Tibial nerve (tissue), 4 donors: ENCODE measurements at places on chromosomes 13 and 19. TPM values are rescaled to one million over a fixed set of nuclear protein-coding genes. Genes with fewer than 3 reads are reported as not detected.

- DNase-seq, result no peak
Measured at GRCh38 chr19:1307755-1308303, 22.2 kb downstream of the EFNA2 start.

DNA sequence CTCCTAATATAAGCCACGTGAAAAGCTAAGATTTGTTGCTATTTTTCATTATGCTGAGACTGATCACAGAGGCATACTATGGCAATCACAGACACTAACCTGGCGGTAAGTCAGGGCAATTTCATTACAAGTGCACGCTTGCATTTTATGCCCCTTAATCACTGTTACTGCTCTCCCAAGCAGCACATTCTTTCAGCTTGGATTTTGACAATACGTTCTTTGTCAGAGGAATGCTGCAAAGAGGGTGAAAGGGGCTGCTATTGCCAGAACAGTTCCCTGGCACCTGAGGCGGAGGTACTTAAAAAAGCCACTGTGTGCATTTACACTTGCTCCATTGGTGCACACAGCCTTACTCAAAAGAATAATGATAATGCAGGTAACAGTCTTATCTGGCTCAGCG is 346.6 kb downstream of the RFC3 start:
- no peak for DNase-seq

DNA sequence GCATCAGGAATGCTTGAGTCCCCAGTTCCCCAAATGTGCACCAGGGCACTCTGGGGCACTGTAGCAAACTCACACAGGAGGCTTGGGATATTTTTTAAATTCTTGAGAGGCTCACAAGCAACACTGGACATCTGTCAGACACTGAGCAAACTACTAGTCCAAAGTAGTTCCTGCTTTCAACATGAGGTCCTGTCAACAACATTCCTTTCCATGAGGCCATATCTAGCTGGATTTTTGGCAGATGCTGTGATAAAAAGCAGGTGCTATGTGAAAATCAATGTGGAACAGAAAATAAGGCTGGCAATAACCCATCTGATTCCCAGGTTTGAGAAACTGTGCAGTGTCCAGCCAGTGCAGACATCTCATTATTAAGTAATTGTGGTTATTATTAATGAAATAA is 50.5 kb downstream of the STARD13 start:
- DNase-seq, result no peak

DNA sequence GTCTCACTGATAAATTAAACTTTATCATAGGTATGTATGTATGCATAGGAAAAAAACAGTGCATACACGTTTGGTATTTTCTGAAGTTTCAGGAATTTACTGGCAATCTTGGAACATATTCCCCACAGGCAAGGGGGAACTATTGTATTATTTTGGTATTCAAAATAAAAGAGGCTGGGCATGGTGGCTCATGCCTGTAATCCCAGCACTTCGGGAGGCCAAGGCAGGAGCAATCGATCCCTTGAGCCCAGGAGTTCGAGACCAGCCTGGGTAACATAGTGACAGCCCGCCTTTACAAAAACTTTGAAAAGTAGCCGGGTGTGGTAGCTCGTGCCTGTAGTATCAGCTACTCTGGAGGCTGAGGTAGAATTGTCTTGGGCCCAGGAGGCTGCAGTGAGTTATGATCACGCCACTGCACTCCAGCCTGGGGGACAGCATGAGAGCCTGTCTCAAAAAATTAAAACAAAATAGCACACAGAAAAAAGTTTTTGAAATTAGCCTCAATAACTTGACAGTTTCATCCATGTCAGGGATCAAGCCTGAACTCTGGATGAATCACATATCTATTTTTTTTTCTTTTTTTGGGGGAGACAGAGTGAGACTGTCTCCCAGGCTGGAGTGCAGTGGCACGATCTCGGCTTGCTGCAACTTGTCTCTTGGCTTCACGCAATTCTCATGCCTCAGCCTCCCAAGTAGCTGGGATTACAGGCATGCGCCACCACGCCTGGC is 29.1 kb upstream of the HOMER3 start:
- no peak for DNase-seq

DNA sequence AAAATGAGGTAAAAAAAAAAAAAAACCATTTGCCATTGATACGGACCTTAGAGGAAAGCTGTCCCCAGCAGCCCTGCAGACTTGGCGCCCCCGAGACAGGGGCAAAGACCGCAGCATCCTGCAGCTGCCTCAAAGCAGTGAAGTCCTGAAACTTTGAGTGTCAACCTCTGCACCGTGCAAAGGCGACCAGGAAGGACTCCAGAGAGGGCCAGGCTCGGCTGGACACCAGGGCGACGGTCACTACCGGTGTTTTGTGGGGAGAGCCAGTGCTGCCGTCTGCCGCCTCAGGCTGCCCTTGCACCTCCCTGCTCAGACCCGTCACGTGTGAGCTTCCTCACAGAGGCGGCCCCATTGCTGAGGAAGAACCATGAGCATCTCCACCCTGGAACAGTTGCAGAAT is 146.7 kb upstream of the SPACA7 start:
- DNase-seq, result no peak

DNA sequence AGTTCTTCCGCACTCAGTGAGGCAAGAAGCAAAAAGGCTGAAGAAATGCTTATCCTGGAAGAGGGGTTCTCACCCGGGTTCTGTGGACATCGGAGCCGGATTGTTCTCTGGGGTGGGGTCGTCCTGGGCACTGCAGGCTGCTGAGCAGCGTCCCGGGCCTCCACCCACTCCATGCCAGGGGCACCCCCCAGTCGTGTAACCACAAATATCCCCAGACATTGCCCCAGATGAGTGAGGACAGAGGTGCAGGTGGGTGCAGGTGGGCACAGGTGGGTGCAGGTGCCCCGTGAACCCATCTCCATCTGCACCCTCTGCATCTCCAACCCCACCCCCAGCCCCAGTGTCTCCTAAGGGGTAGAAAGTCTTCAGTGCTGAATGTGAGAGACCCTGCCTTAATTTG is 67.5 kb downstream of the GNG7 start:
- no peak for DNase-seq

DNA sequence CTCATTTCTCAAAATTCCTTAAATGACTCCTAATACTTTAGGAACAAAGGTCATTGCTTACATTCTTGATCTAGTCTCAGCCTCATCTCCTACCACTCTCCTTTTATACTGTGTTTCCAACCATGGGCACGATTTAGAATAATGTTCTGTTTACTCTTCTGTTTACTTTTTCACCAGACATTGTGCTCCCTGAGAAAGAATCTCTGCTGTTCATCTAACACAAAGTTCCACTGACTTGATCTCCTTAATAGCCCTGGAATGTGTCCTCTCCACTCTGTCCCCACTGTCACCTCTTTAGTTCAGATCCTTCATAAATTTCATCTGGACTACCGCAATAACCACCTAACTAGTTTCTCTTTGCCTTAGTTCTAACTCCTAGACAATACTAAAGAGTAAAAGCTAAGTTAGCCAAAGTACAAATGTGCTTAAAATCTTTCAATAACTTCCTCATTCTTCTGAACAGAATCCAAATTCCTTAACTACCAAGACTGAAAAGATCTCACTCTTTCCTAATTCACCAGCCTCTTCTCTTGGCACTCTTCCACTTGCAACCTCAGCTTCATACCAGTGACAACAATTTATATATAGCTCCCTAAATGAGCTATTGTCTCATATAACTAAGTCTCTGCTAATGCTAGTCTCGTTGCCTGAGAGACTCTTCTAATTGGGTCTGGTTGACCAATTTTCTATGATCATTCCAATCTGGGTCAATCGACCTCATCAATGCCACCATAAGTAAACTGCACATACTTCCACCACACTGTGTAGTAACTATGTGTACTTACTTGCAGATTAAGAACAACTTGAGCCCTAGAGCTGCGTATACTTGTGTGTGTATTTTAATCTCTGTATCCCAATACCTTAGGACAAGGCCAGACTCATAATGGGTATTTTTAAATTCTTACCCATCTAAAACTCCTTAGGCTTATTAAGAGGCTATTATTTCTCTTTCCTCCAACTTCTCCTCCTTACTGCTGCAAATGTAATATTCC is 179.9 kb downstream of the VWA8 start:
- no peak for DNase-seq

GRCh38 chr19:16252459-16253205 is 54.9 kb downstream of the AP1M1 start:
- DNase-seq, result no peak

GRCh38 chr19:17138937-17139598 is 63.5 kb downstream of the MYO9B start:
- no peak for DNase-seq

DNA sequence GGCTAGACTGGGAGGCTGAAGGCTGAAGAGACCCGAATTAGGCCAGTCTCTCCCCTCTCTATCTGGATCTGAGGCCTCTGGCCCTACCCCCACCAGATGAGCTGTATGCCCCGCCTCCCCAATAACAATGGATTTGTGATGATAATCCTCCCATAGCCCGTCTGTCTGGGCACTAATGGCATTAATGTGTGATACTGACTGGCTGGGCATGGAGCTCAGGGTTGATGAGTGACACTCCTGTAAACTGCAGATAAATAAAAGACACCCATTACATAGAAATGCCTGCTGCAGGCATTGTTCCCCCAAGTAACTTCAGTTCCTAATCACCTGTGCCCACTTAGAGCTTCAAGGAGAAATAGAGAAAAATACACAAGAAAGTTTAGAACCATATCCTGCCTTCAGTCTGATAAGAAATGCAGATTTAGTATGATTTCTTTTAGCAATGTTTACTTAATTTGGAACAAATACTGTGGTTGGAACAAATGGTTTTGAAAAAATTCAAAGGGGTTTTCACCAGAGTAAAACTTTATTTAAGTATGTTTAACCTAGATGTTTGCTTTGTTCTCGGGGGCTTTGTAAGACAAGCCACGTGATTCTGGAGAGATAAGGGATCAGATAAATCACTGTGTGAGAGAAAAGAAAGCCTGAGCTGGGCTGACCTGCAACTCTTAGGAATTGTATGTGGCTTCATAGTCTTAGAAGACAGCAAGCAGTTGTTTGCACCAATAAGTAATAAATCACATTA is 60.3 kb downstream of the TNFRSF19 start:
- DNase-seq, result no peak

- DNase-seq, result peak; percentile 74
Measured at GRCh38 chr19:45016388-45017314, 15.4 kb downstream of the RELB start.

DNA sequence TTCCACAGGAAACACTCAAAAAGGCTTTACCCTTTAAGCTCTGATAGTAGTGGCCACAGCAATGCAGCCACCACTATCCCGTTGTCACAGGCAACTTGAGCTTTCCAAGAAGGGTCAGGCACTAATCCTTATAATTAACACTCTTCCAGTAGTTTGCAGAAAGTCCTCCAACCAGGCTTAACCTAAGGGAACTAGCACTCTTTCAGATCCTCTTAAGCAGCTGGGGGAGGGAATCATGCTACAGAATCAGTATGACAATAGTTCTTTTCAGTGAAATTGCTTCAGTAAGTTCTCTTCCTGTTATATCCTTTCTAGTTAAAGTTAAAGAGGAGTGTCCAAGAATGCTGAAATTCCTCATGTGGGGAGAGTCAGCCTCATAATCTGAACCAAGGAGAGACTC is 82.2 kb downstream of the TNFSF11 start:
- no peak for DNase-seq

GRCh38 chr13:110644892-110645521 is 29.7 kb downstream of the NAXD start:
- DNase-seq, result no peak

GRCh38 chr19:48390188-48391099 is 907 bp downstream of the KDELR1 start:
- DNase-seq, result peak; percentile 21

Gene NOTCH3
- 64.3 TPM for total RNA-seq

Gene SMIM44
- total RNA-seq, result not detected

Gene CD22
- total RNA-seq, result 7.2 TPM

Gene SRRM5
- 0.20 TPM for total RNA-seq

Gene METTL21C
- total RNA-seq, result not detected

Gene KISS1R
- not detected for total RNA-seq
